ENCODE measurements at places on chromosomes 13 and 19.

DNA sequence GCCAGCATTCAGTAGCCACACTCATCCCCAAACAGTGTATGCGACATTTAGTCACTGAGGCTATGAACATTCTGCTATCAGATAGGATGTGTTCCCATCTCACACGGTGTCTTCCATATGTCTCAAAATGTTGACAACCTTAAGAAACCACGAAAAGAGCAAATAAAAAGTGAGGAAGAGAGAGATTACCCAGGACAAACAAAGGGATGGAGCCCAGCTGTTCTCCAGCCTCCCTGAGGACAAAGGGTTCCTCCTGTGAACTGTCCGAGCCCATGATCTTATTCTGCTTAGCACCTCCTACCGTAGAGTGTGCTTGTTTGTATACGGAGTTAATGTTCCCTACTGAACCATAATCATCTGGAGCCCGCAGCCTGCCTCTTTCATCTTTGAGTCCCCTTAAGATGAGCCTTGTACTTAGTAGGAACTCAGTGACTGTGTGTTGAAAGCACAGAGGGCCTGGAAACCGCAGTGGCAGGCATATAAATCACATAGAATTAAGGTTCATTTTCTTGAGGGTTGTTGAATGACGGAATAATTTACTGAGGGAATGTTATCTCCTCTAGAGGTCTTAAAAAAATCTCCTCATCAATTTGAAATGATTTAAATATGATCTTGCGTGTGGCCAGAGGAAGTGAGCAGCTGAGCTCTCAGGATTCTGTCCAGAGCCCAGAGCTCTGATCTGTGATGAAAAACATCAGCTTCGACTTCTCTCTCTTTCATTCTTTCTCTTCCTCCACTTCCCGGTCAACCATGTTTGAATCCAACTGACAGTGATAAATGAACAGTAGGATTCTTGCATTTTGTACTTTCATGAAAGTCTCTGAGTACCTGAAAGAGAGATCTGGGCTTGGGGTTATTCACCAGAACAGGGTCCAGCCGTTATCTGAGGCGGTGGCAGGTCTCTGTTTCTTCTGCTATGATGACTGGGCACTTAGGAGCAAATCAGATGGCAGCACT is 200.5 kb downstream of the KLF5 start:
- H3K4me1 ChIP-seq = no peaks in the 10 kb centered on the region
- H3K4me3 ChIP-seq = no peak overlapping the region
- no peak for DNase-seq

DNA sequence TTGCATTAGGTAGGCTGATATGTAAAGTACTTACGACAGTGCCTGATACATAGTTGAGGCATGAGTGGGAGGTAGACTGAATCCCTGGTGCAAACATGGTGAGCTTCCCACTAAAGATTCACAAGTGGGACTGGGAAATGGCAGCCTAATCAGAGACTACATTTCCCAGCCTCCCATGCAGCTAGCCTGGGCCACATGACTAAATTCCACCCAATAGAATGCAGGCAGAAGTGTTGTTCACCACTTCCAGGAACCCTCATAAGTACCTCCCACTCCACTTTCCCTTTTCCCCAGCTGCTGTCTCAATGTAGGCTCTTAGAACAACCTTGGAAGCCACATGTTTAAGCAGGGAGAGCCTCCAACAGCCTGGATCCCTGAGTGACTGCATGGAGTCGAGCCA is 104.9 kb downstream of the CACNA1A start:
- no peaks in the 10 kb centered on the region for H3K4me1 ChIP-seq
- no peak overlapping the region for H3K4me3 ChIP-seq
- H3K27me3 ChIP-seq = no peaks in the 10 kb centered on the region
- no peak overlapping the region for H3K27ac ChIP-seq
- H3K36me3 ChIP-seq = no peaks in the 10 kb centered on the region

DNA sequence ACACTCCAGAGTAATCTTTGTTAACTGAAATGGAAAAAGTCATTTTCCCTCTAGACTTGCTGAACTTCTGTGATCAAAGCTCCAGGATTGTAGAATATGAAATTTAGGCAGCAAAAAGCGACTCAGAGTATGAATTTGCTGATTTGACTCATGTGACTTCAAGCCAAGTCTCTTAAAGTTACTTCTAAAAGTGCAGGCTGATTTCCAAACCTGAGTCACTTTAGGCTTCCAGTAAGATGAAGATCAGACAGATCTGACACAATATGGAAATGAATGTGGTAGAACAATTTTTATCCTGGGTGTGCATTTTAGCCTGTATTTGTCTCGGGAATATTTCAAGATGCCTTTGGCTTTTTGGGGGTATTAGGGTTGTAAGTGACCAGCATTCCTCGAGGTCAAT is 151.0 kb upstream of the TMTC4 start:
- H3K36me3 ChIP-seq = no peaks in the 10 kb centered on the region
- no peak overlapping the region for H3K4me3 ChIP-seq
- H3K27me3 ChIP-seq = peaks cover 20% of the 10 kb centered on the region
- DNase-seq = no peak

GRCh38 chr13:89687066-89687465 is 1660.4 kb upstream of the MIR17HG start:
- no peak overlapping the region for H3K27ac ChIP-seq
- H3K4me3 ChIP-seq = no peak overlapping the region
- no peak for DNase-seq

GRCh38 chr19:39946532-39946931 is 12.1 kb upstream of the FCGBP start:
- H3K4me3 ChIP-seq = no peak overlapping the region
- peaks cover 46% of the 10 kb centered on the region for H3K4me1 ChIP-seq
- DNase-seq = no peak
- H3K36me3 ChIP-seq = no peaks in the 10 kb centered on the region
- no peaks in the 10 kb centered on the region for H3K27me3 ChIP-seq

- no peaks in the 10 kb centered on the region for H3K36me3 ChIP-seq
- H3K4me1 ChIP-seq = no peaks in the 10 kb centered on the region
- no peak overlapping the region for H3K27ac ChIP-seq
- no peaks in the 10 kb centered on the region for H3K27me3 ChIP-seq
- no peak for DNase-seq
Measured at GRCh38 chr19:2994588-2995131, 17.3 kb downstream of the TLE6 start.

DNA sequence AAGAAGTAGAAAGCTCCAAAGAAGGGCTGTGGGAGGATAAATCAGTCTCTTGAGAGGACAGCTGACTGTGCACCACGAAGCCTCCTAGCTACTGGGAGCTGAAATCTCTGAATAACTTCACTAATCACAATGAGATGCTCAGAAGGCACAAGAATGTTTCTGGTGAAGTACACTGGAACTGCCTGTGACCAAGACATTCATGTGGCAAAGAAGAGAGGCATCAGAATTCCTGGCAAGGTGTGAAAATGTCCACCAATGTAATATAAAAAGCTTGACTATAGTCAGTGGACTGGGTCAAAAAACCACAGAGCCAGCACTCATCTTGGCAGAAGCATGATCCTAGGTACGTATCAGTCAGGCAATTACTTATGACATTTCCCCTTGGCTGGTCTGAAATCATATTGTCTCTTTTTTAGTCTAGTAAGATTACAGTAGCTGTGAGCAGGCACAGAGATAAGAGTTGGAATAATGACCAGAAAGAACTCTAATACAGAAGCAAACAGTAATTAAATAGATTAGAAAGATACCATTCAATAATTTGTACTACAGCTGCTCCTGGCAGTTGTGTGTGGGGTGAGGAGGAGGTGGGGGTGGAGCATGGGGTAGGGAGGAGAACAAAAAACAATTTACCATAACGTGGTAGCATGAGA is 434.7 kb downstream of the DIAPH3 start:
- DNase-seq = no peak
- H3K27me3 ChIP-seq = no peaks in the 10 kb centered on the region
- no peak overlapping the region for H3K4me3 ChIP-seq
- H3K4me1 ChIP-seq = no peaks in the 10 kb centered on the region

GRCh38 chr13:79056706-79057105 is 349.3 kb downstream of the RBM26 start:
- no peaks in the 10 kb centered on the region for H3K4me1 ChIP-seq
- H3K27ac ChIP-seq = no peak overlapping the region
- no peaks in the 10 kb centered on the region for H3K27me3 ChIP-seq
- no peak overlapping the region for H3K4me3 ChIP-seq

- no peak for DNase-seq
- no peaks in the 10 kb centered on the region for H3K27me3 ChIP-seq
- H3K27ac ChIP-seq = no peak overlapping the region
- no peaks in the 10 kb centered on the region for H3K36me3 ChIP-seq
Measured at GRCh38 chr13:34064456-34065205, 246.7 kb downstream of the RFC3 start.

GRCh38 chr13:28585561-28585960 is 73.4 kb upstream of the POMP start:
- no peak overlapping the region for H3K27ac ChIP-seq
- no peak overlapping the region for H3K4me3 ChIP-seq
- H3K36me3 ChIP-seq = no peaks in the 10 kb centered on the region

DNA sequence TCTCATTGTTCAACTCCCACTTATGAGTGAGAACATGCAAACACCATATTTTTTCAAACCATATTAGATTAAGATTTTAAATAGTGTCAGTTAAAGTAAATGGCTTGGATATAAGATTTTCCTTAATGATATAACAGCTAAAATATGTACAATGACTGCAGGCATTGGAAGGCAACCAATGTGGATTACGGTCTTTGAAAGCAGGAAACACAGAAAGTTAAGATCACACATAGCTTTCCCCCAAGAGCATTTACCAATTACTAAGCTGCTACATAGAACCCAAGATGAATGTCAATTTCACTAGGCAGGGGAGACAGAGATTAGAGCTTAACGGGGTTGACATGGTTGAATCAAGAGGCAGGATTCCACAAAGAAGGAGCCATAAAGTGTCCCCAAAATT is 173.2 kb upstream of the TRPC4 start:
- H3K4me1 ChIP-seq = no peaks in the 10 kb centered on the region
- H3K27me3 ChIP-seq = no peaks in the 10 kb centered on the region
- no peak overlapping the region for H3K27ac ChIP-seq

DNA sequence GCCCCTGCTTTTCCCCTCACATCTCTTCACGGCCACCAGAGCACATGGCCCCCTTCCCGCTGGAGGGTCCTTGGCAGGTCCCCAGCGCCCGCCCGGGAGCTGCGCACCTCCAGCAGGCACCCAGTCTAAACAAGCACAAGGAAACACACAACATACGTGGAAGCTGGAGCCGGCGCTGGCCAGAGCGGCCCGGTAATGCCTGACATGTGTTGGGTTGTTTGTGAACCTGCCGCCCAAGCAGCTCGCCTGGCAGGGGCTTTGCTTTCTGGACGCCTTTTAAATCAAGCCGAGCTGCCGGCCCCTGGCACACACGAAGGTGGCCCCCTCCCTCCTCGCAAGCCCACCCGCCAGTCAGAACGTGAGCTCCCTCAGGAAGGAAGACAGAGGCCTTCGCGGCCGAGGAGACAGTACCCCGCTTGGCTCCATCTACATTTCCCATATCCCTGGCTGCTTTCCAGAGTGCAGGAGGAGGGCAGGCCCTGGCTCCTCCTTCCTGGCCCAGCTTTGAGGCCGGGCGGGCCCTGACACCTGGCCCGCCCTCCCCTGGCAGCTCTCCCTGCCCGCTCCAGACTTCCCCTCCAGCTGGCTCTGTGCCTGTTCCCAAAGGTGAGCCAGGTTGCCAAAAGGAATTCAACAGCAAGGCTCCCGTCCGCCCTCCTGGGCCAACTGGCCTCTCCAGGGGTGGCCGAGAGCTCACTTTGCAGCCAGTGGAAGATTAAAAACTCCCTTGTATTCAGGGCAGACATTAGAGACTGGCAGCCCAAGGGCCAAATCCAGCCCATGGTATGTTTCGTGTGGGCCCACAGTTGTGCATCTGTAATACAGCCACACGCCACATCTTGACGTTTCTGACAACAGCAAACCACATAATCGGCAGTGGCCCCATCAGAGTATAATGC is 28.7 kb downstream of the COMP start:
- 0 out of 2 replicates have a peak, but pooled peaks cover 3% of the 10 kb centered on the region for H3K4me1 ChIP-seq
- H3K27me3 ChIP-seq = no peaks in the 10 kb centered on the region
- no peak overlapping the region for H3K27ac ChIP-seq
- no peaks in the 10 kb centered on the region for H3K36me3 ChIP-seq
- H3K4me3 ChIP-seq = no peak overlapping the region
- DNase-seq = no peak

DNA sequence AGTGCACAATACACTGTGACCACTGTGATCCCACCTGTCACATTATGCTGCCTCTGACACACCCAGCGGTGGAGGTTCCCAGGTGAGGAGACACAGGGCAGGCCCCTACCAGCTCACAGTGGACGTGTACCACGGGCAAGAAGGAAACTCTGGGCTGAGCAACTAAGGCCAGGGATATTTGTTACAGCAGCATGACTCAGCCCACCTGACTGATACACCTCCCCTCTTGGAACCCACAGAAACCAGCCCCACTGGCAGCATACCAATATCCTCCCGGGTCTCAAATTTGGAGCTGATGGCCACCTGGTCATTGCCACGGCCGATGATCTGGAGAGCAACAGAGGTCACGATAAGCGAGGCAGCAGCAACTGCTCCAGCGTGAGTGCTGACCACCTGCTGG is 14.9 kb downstream of the KLC3 start:
- DNase-seq = no peak
- H3K4me1 ChIP-seq = no peaks in the 10 kb centered on the region
- peaks cover 77% of the 10 kb centered on the region for H3K36me3 ChIP-seq
- H3K27me3 ChIP-seq = no peaks in the 10 kb centered on the region
- H3K27ac ChIP-seq = no peak overlapping the region

GRCh38 chr13:98397861-98398260 is 179.0 kb downstream of the STK24 start:
- no peak overlapping the region for H3K27ac ChIP-seq
- peaks cover 8% of the 10 kb centered on the region for H3K27me3 ChIP-seq
- H3K36me3 ChIP-seq = no peaks in the 10 kb centered on the region
- no peak for DNase-seq
- H3K4me3 ChIP-seq = no peak overlapping the region

- no peaks in the 10 kb centered on the region for H3K36me3 ChIP-seq
- H3K4me1 ChIP-seq = no peaks in the 10 kb centered on the region
- no peak overlapping the region for H3K27ac ChIP-seq
- H3K27me3 ChIP-seq = no peaks in the 10 kb centered on the region
- no peak overlapping the region for H3K4me3 ChIP-seq
Measured at GRCh38 chr13:67078062-67078461, 152.1 kb downstream of the PCDH9 start.

- no peaks in the 10 kb centered on the region for H3K27me3 ChIP-seq
- no peaks in the 10 kb centered on the region for H3K36me3 ChIP-seq
- no peak overlapping the region for H3K27ac ChIP-seq
Measured at GRCh38 chr13:72112216-72112615, 245.2 kb upstream of the DACH1 start.

DNA sequence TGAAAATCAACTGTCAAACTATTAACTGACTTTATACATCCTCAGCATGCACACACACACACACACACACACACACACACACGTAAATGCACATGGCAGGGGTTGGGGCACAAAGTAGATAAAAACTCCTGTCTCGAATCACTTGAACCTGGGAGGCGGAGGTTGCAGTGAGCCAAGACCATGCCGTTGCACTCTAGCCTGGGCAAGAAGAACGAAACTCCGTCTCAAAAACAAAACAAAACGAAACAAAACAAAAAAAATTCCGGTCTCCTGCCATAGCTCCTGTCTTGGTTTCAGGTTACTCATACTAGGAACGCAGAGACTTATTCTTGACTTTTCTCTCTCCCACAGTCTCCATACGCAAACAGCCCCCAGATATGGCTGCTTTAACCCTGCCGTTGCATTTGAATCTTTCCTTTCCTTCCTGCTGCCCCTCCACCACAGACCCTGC is 148.9 kb downstream of the SHISA2 start:
- no peak overlapping the region for H3K4me3 ChIP-seq
- DNase-seq = no peak
- H3K27ac ChIP-seq = peak overlapping the region; percentile 73
- peaks cover 86% of the 10 kb centered on the region for H3K4me1 ChIP-seq
- no peaks in the 10 kb centered on the region for H3K27me3 ChIP-seq
- H3K36me3 ChIP-seq = no peaks in the 10 kb centered on the region

All from DND-41 (cell line).